ENCODE measurements at places on chromosomes 5 and 9.

DNA sequence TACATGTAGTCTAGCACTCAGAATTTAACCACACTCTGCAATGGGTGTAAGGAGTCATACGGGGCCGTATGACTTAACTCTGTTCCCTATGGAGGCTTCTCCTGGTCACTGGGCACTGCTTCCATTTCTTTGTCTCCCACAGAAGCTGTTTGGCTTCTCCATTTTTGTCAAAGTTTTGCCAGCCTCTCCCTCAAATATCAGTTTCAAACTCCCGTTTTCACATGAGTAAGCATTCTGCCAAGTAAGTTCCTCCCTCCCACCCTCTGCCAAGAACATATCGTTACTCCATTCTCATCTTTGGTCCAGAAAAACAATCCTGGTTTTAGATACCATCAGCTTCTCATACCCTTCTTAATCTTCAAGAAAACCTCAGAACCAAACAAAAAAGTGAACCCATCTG is 6.1 kb downstream of the AFAP1L1 start:
- DNase-seq: no peak

DNA sequence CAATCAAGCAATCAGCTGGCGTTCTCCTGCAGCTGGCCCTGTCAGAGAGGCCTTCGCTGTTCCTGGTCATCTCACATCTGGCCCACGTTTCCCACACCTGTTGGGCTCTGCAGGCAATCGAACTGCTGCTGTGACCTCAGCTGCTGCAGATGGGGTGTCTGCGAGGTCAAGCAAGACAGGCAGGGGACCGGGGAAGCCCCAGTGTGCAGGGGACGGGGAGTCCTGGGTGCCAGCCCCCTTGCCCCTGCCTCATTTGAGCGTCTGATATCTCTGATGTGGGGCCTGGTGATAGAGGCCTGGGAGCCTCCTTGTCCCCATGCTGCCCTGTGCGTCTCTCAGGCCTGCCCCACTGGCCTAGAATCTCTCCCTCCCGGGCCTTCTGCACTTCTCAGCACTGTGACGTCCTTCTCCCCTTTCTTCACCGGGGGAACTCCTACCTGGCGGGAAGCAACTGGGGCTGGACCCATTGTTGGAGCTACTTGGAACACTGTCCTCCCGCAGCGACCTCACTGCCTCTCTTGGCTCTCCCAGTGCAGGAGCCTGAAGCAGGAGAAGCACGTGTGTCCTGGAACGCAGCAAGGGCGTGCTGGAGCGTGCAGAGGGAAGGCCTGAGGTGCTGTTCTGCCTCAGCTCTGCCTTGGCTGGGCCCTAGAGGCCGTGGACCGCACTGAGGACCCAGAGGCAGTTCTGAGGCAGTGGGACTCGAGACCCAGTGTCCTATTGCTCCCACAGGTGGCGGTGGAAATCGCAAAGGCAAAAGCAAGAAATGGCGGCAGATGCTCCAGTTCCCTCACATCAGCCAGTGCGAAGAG is 3.9 kb downstream of the GRK6 start:
- no peak for DNase-seq

DNA sequence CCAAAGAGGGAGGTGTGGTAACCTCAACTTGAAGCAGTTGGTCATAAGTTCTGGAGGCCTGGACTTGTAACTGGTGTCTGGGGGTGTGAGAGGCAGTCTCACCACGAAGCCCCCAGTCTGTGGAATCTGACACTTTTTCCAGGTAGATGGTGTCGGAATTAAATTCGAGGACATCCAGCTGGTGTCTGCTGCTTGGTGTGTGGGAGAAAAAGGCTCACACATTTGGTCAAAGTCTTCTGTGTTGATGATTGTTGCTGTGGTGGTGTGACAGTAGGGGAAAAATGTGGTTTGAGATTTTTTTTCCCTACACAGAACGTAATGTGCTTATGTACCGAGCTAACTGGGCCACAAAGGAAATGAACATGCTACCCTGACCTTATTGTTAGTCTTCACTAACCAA is 251.9 kb downstream of the MAT2B start:
- no peak for DNase-seq

- DNase-seq: no peak
Measured at GRCh38 chr9:79280691-79281090, 291.1 kb upstream of the TLE4 start.
